ENCODE measurements at places on chromosomes 3 and 15.

- no peak for DNase-seq
These were observed 1.4 kb downstream of the MGLL start for GRCh38 chr3:127820826-127821313.

DNA sequence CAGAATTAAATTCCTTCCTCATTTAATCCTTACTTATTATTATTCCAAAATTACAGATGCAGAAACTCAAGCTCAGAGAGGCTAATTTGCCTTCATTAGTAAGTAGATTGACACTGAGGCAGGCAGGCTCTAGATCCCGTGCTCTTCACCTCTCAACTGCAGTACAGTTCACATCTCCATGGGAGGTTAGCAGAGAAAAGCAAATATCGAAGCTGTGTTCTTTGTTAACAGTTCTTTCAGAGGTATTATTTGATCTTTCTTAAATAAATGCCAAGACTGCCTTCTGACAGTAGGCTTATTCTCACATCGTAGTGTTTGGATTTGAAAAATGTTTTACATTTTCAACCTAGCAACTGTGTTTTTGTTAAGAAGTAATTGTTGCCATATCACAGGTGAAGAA is 15.9 kb upstream of the FAH start:
- no peak for DNase-seq

- DNase-seq: no peak
These were observed 83.8 kb downstream of the PRICKLE2 start for GRCh38 chr3:64141476-64141875.

DNA sequence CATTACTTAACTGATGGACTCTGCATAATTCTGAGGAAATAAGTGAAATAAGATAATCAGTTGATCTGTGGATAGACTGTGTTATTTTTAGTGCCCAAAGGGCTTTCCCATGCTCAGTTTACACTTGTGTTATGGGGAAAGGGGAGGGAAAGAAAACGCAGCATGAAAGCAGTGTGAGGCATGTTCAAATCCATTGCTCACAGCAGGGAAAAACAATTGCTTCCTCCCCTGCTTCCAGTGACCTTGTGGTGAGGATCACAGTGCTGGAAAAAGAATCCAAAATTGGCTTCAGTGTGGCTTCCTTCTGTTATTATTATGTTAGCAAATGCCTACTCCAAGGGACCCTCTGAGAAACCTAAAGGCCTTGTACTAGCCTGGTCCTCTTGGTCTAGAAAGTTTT is 285.1 kb upstream of the CDIN1 start:
- DNase-seq: no peak

DNA sequence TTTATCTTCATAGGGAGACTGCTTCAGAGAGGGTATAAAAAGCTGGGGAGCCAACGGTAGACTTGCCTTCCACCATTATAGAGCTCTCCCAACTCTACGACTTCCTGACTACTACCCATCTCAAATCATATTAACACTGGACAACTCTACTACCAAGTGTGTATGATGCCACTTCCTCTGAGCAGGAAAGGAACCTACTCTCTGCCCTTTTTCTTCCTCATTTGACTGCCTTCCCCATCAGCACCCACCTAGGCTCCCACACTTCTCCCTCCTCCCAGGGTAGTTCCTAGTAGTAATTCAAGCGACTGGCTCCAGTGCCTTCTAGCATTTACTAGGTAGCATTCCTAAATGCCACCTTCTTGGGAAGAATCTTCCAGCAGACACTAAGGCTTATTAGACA is 24.5 kb upstream of the TBL1XR1 start:
- no peak for DNase-seq

Data from spleen (tissue), 13 donors.